ENCODE measurements at places on chromosomes 16 and 17.

- no peak for DNase-seq
Observed at GRCh38 chr17:76264425-76264754, 758 bp upstream of the UBALD2 start.

DNA sequence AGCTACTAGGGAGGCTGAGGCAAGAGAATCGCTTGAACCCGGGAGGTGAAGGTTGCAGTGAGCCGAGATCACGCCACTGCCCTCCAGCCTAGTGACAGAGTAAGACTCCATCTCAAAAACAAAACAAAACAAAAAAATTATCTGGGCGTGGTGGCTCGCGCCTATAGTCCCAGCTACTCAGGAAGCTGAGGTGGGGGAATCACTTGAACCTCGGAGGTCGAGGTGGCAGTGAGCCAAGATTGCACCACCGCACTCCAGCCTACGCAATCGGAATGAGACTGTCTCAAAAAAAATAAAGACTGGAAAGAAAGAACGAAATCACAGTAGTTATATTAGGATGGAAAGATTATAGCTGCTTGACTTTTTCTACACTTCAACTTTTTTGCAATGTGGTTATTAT is 18.9 kb downstream of the COG1 start:
- DNase-seq, result no peak

GRCh38 chr17:66784621-66785364 is 50.1 kb upstream of the CACNG5 start:
- no peak for DNase-seq

- DNase-seq, result peak; percentile 85
Observed at GRCh38 chr17:57553991-57554825, 190.9 kb downstream of the CCDC182 start.

- no peak for DNase-seq
Observed at GRCh38 chr16:66562986-66563385, 3.3 kb upstream of the CMTM1 start.

DNA sequence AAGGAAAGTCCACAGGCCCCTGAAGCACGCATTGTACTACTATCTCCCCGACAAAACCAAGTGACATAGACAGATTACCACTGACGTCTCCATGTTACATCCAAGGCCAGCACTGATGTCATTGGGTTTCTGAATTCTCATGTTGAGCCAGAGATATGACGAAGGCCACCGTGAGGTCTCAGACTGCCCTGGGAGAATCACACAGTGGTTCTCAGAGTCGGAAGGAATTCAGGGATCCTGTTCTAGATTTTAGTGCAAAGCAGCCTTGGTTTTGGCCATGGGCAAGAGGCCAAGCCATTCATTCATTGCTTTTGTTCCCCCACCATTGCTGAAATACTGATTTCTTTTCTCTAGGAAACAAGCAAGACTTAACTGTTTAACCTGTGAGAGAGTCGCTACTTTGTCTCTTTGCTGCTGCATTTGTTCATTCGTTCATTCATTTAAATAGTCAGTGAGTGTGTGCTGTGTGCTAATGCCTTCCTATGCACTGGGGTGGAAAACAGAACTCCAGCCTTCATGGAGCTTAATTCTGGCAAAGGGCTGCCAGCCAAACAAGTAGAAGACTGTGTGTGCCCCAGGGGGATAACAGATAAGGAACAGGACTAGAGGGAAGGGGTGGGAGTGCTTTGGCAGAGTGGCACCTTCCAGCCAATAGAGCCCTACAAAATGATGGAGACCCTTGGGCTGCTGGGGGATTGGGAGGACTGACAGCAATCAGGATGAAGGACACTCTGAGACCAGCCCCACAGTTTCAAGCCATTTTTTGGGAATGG is 222.3 kb downstream of the MSI2 start:
- DNase-seq, result no peak

- DNase-seq, result no peak
Observed at GRCh38 chr17:19421926-19422325, 10.9 kb downstream of the RNF112 start.

- DNase-seq, result no peak
Observed at GRCh38 chr17:72714357-72714966, 378.0 kb downstream of the SLC39A11 start.

DNA sequence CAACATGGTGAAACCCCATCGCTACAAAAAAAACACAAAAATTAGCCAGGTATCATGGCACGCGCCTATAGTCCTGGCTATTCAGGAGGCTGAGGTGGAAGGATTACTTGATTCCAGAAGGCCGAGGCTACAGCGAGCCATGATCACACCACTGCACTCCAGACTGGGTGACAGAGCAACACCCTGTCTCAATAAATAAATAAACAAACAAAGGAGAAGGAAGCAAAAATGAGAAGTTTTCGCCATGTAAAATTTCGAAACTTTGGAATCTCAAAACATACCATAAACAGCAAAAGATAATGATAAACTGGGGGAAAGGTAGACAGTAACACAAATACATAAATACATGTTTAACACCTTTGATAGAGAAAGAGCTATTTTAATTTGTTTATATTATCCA is 130.9 kb downstream of the ZFHX3 start:
- no peak for DNase-seq

DNA sequence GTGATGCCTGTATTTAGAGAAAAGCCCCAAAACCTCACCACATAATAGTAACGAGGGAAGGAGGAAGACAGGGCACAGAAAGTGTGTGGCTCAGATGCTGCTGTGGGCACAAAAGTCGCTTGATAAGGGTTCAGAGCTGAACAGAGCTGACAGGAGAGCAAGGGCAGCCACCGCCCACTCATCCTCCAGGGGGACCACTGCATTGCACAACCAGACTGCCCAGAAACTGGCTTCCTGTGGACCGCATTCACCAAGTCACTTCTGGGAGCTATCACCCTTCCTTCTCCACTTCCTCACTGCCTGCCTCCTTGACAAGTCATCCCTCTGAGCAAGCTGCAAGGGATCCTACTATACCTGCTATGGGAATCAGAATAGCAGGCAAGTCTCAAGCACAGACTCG is 512.4 kb upstream of the CDH11 start:
- DNase-seq, result no peak

GRCh38 chr17:64147110-64148016 is 17.4 kb upstream of the ERN1 start:
- DNase-seq, result no peak

- no peak for DNase-seq
Observed at GRCh38 chr16:30567160-30567990, 4.1 kb downstream of the ZNF688 start.
